ENCODE measurements at places on chromosomes 2 and 18. TPM values are rescaled to one million over a fixed set of nuclear protein-coding genes. Genes with fewer than 3 reads are reported as not detected.

Gene RAX
- not detected for total RNA-seq

Gene UGT1A3
- 0.19 TPM for total RNA-seq

Gene DYSF
- 4.2 TPM for total RNA-seq

Gene POTEC
- not detected for total RNA-seq

DNA sequence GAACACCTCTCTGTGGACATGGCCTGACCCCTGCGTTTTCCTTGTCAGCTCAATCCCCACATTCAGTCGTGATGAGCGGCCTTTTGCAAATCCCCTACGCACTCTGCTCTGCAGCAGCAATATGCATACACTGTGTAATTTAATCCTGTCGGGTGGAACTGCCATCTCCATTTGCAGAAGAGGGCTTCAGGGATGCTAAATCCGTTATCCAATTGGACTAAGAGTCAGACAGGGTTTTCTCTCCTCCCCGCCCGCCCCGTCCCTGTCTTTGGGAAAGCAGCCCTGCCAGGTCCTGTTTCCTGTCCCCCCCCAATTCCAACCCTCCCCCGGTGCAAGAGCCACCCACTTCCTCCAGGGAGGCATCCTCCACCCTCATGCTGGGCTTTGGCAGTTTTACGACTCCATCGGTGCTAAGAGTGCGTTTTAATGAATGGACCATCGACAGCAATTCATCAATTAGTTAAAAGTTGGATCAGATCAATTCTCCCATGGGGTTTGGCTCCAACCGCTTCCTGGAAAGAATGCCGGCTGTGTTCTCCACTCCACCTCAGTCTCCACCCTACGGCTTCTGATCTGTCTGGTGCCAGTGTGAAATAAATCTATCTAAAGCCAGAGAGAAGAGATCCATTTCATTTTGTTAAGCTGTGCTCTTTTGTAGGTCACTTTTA, 53.5 kb upstream of the ASAP2 start:
- H3K27me3 ChIP-seq = peaks cover 6% of the 10 kb centered on the region
- H3K27ac ChIP-seq = no peak overlapping the region
- peaks cover 10% of the 10 kb centered on the region for H3K4me1 ChIP-seq
- H3K4me3 ChIP-seq = peak overlapping the region; percentile 52
- H3K36me3 ChIP-seq = no peaks in the 10 kb centered on the region

GRCh38 chr2:175147186-175147585, 20.8 kb downstream of the ATF2 start:
- no peaks in the 10 kb centered on the region for H3K27me3 ChIP-seq
- DNase-seq = no peak
- H3K27ac ChIP-seq = no peak overlapping the region
- H3K4me1 ChIP-seq = peaks cover 5% of the 10 kb centered on the region
- peaks cover 27% of the 10 kb centered on the region for H3K36me3 ChIP-seq

DNA sequence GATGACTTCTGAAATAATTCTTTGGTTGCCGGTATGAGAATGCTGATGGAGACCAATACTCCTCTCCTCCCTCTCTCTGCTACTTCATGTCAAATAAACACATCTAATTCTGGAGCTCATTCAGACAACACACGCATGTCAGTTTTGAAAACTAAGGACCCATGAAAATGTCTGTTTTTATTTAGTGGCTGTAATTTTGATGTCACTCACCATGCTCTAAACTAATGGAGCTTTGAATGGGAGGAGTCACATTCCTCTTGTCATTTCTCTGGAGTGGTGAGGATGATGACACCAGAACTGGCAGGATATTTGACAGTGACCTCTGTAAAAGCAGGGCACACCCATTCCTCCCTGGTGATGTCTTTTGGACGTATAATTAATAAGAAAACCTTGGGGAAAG, 163.0 kb downstream of the PHLPP1 start:
- no peak for DNase-seq
- H3K36me3 ChIP-seq = peaks cover 6% of the 10 kb centered on the region
- H3K4me1 ChIP-seq = peaks cover 24% of the 10 kb centered on the region
- H3K27ac ChIP-seq = peak overlapping the region; percentile 76

Measured in type B pancreatic cell (in vitro differentiated cells).